ENCODE measurements at places on chromosomes 3 and 15. TPM values are rescaled to one million over a fixed set of nuclear protein-coding genes. Genes with fewer than 3 reads are reported as not detected.

Gene CPN2
- total RNA-seq = 0.08 TPM

Gene ASB14
- not detected for total RNA-seq

GRCh38 chr3:174219738-174220137 lies 639.4 kb upstream of the NAALADL2 start:
- DNase-seq = peak; percentile 4

DNA sequence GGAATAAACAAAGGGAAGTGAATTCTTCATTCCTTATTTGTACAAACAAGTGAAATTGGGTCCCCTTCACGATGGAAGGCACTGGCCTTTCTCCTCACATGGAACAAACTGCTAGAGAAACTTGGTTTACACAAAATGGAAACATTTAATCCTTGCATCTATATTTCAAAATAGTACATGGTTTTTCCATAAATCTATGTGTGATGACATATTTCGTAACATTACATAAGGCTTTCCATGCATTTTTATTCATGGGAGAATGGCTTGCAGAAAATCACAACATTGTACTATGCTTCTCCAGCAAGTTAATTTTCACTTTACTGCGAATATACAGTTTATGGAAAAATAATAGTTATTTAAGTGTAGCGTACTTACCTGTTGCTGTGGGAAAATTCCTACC lies 81.0 kb upstream of the CDIN1 start:
- DNase-seq = no peak

GRCh38 chr3:124972457-124972856 lies 37.9 kb upstream of the MUC13 start:
- DNase-seq = no peak

Gene BFSP2
- 0.67 TPM for total RNA-seq

Gene CCDC54
- not detected for total RNA-seq

Gene SPINK8
- not detected for total RNA-seq

DNA sequence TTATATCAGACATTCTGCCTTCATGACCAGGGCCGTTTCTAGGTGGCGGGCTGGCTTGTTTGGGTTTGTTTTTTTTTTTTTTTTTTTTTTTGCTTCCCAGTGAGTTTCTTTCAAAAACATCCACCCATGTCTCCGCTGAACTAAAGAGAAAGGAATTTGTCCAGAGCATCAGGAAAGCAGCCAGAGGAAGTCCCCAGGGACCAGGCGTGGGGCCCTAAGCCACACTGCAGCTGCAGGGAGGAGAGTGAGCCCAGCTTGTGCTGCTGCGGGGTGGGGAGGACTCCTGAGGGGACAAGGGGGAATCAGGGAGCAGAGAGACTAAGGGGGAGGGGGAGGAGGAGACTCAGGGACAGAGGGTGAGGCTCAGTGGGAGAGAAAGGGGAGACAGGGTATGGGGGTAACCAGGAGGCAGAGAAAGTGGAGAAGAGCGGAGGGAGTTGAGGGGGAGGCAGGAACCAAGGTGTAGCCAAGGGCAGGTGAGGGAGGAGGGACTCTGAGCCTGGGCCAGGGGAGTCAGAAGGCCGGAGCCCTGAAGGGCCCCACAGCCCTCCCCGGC lies 49.5 kb downstream of the CYP11A1 start:
- DNase-seq = no peak

- no peak for DNase-seq
Observed at GRCh38 chr15:75167588-75168350, 33.9 kb upstream of the C15orf39 start.

- DNase-seq = no peak
Observed at GRCh38 chr15:69412274-69412673, 1.9 kb upstream of the KIF23 start.

Gene SH2D7
- not detected for total RNA-seq

- DNase-seq = no peak
Observed at GRCh38 chr3:48403533-48404439, 26.1 kb downstream of the PLXNB1 start.

- no peak for DNase-seq
Observed at GRCh38 chr3:156681002-156681401, 6.6 kb downstream of the TIPARP start.

GRCh38 chr3:176766862-176767261 lies 430.4 kb downstream of the TBL1XR1 start:
- DNase-seq = no peak

- DNase-seq = no peak
Observed at GRCh38 chr3:104879919-104880318, 486.8 kb upstream of the ALCAM start.

- no peak for DNase-seq
Observed at GRCh38 chr3:58018892-58019742, 10.9 kb downstream of the FLNB start.

Gene FSTL1
- total RNA-seq = 9.2 TPM

DNA sequence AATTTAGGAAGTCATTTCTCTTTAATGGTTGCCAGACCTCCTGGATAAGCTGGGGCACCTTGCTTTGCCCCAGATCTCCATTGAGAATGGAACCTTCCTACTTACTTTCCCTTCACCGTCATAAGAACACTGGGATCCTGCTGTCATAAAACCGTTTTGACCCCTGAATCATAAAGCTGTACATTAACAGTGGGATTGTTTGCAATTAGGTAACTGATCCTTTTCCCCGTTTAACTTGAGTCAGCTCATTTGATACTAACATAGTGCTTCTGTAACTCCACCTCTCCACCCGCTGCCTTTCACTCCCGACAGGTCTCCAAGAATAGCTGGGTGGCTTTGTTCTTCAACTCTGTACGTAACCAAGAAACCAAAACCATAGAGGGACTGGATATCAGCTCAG lies 308.2 kb upstream of the WNT5A start:
- no peak for DNase-seq

DNA sequence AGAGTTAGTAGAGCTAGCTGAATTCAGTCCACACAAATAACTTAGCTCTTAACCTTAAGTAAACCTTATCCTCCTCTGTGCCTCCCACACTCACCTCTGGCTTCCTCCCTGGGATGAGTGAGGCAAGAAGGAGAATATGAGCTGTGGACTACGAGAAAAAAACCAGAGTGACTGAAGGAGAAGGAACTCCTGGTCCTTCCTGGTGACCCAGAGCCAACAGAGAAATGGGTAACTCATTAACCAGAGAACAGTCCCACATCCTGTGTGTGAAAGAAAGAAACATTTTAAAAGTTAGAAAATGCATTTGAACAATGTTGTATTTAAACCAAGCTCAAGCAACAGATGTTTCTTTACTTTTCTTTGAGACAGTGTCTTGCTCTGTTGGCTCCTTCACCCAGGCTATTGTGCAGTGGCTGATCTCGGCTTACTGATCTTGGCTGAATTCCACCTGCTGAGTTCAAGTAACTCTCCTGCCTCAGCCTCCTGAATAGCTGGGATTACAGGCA lies 27.5 kb upstream of the FAM81A start:
- no peak for DNase-seq

GRCh38 chr3:130341388-130341787 lies 4.1 kb upstream of the COL6A5 start:
- no peak for DNase-seq

DNA sequence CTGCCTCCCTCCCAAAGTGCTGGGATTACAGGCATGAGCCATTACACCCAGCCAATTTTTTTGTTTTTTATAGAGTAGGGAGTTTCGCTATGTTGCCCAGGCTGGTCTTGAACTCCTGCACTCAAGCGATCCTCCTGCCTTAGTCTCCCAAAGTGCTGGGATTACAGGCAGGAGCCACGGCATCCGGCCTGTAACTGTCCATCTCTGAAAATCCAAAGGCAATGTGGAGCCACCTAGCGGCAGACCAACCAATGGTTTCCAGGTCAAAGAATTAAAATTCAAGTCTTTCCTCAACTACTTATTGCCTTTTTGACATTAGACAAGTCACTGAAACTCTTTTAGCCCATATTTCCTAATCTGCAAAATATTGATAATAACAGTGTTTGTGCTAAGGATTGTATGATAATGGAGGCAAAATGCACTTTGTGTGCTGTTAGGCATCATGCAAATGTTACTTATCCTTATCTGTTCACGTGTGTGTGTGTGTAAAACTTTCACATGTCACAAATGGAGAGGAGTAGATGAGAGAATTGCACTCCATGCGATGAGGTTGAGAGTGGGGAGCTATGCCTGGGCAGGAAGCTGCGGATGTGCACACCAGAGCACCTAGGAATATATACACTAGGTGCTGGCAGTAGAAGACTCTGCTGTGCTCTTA lies 48.7 kb downstream of the COL8A1 start:
- peak; percentile 39 for DNase-seq

Gene GHSR
- not detected for total RNA-seq

DNA sequence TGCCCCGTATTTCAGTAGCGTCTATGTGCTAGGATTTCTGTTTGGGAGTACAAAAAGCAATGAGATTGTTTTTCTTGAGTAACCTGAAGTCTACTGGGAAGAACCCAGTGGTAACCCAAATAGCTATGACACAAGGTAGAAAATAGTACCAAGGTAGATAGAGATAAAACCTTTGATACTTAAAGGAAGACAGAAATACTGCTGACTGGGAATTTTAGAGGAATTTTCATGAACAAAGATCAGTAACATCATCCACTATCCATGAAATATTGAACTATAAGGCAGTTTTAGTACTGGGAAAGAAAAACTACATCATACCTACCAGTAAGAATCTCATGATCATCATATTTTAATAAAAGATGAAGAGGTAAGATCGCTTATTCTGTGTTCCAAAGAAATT lies 489.8 kb downstream of the LPP start:
- no peak for DNase-seq

Gene CRABP1
- total RNA-seq = 6.7 TPM

DNA sequence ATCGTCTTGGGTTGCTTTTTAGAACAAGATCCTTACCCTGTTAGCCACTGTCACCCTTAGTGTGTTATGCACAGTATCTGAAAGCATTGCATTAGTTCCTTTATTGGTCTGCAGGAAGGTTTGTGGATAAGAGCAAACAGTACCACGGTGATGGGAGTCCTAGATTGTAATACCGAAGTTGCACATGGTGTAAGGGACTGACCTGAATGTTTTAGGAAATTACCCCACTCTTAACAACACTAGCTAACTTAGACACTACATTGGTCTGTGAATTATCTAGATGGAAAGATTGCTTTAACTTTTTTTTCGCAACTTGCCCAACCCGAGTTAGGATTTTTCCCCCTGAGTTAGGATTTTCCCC lies 1.3 kb downstream of the STT3B start:
- DNase-seq = no peak

Gene PLA2G4D
- total RNA-seq = not detected

DNA sequence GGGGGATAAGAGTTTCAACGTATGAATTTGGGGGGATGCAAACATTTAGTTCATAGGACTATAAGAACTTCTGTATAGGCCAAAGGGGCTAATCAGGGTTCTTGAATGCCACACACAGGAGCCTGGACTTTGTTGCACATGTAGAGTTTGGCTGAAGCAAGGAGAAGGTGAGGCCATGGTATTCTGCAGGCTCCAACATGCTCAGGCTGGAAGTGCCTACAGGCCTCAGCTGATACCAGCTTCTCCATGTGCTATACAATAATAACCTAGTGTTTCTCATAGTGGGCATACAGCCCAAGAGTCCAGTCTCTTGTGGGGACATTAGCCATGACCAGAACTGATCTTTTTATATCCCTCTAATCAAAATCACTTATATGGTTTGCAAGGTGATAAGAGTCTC lies 399.7 kb upstream of the MCTP2 start:
- no peak for DNase-seq

Gene A4GNT
- total RNA-seq = not detected

GRCh38 chr3:187209491-187209890 lies 12.2 kb downstream of the RTP1 start:
- DNase-seq = no peak

GRCh38 chr15:62900071-62900802 lies 142.3 kb upstream of the TPM1 start:
- DNase-seq = no peak

DNA sequence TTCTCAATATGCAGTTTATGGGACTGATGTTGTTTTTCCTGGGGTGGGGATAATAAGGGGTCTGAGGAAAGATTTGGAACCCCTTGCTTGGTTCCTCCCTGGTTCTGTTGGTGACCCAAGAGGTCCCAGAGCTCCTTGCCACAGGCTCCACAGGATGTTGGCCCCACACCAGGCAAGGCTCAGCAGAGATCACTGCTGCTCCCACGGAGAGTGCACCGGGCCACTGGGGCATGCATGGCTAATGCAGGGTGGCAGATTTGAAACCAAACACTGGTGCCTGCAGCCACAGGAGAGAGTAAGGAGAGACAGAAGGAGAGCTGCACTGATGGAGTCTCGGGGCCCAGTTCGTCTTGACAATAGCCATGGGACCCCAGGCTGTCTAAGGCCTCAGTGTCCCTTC lies 2.5 kb downstream of the FAM107A start:
- no peak for DNase-seq

- no peak for DNase-seq
Observed at GRCh38 chr15:85499371-85499887, 119.0 kb downstream of the AKAP13 start.
